ENCODE measurements at places on chromosomes 12 and 14. TPM values are rescaled to one million over a fixed set of nuclear protein-coding genes. Genes with fewer than 3 reads are reported as not detected.
A peak's percentile ranks its signal among the peaks of the same experiment; 100 is the strongest.

GRCh38 chr12:779745-780734 lies 27.7 kb downstream of the WNK1 start:
- no peak for DNase-seq

The LALBA gene
- not detected for polyA plus RNA-seq

The TSPAN19 gene
- polyA plus RNA-seq: 1.8 TPM

GRCh38 chr12:53560351-53560750 lies 53.1 kb upstream of the NPFF start:
- DNase-seq: no peak

GRCh38 chr14:96235426-96235825 lies 20.6 kb upstream of the BDKRB1 start:
- no peak for DNase-seq

- no peak for DNase-seq
Measured at GRCh38 chr12:12240662-12241340, 26.0 kb downstream of the LRP6 start.

The CAPZA3 gene
- 0.86 TPM for polyA plus RNA-seq

DNA sequence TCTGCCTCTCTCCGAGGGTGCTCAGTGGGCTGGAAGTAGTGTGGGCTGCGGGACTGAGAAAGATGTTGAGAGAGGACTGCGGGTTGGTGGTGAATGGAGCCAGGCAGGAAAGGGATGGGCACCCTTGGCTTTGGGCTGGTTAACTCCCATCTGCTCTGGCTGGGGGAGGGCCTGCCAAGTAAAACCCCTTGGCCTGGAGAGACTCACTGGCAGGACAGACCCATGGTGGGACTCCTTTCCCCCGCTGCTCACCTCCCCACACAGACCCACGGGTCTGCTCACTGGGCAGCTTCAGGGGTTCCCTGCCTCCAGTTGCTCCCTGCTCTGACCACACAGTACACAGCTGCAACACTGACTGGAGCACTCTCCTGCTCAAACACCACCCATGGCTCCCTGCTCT lies 54.1 kb downstream of the KRT80 start:
- DNase-seq: no peak

- no peak for DNase-seq
Measured at GRCh38 chr12:47868041-47868440, 36.8 kb downstream of the VDR start.

DNA sequence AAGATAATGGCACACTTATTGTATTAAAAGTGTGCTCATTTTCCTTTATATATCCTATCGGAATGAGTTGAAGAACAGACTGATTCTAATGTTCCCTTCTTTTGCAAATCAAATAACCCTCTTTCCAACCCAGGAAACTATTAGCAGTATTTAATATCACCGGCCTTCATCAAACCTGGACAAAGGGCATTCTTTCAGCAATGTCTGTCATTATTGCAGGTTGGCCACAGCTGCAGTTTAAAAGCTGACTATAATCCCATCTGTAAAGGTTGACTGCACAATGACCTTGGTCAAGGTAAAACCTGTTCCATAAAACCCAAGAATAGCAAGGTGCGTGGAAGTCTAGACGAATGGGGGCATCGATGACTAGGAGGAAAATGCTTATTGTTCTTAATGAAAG lies 472.3 kb upstream of the SOX5 start:
- DNase-seq: no peak

The OLR1 gene
- polyA plus RNA-seq: 0.31 TPM

The COCH gene
- polyA plus RNA-seq: 1.6 TPM

DNA sequence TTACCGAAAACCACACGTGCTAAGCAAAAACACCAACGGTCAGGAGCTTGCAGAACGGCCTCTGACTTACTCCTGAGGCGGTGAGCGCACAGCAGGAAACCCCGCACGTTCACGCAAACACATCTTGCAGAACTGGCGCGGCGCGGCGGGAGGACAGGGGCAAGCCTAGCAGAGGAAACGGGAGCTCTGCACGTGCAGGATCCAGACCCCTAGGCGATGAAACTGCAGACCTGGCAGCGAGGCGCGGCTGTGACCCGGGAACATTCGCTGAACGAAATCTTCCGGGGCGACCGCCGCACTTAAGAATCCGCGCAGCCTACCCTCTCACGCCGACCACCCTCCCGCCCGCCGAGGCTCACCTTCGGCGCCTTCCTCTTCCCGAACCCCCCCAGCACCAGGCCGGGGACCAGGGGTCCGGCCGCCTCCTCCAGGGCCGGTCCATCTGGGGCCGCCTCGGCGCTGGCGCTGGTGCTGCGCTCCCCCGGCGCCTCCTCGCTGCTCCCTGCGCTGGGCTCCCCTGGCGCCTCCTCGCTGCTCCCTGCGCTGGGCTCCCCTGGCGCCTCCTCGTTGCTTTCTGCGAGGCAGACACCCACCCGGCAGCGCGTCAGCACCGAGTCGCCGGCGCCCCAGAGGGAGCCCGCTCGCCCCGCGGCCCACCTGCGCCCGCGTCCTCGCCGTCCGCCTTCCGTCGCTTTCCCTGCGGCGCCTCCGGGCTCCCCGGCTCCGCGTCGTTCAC lies 615 bp downstream of the DDX51 start:
- DNase-seq: no peak

The TAS2R10 gene
- 3.5 TPM for polyA plus RNA-seq

The SERPINA10 gene
- 0.08 TPM for polyA plus RNA-seq

- DNase-seq: no peak
Measured at GRCh38 chr12:130945786-130946492, 7.8 kb upstream of the ADGRD1 start.

DNA sequence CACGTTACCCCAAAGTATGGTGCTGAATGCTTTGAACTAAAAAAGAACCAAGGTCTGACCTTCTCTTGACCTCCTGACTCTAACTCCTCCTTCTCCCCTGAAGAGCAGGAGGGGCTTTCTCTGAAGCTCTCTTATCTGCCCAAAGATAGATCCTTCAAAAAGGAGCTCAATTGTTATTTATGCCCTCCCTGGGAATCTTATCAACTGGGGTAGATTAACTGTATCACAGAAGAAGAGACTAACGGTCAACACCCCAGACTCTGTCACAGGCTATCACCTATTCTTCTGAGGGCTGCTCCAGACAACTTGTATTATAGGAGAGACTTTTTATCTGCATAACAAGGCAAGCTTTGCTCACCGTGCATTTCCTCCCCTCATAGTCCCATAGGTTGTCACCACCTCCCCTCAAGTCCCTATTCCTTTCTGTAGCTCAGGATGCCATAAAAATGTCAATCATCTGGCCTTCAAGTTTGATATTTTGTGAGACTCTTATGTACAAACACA lies 86.6 kb downstream of the PAPLN start:
- no peak for DNase-seq

DNA sequence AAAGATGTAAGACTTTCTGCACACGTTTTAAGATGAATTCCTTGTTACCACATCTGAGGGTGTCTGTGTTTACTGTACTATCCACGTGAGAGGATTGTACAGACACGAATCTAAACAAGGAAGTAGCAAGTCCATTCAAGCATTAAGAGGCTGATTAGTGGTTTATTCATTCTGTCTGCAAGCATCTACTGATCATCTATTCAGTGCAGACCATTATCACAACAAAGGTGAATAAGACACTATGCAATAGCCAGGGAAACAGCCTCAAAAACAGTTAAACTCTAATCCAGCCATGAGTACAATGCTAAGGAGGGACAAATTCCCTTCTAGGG lies 111.6 kb upstream of the PZP start:
- no peak for DNase-seq

The WASHC4 gene
- polyA plus RNA-seq: 91.9 TPM

DNA sequence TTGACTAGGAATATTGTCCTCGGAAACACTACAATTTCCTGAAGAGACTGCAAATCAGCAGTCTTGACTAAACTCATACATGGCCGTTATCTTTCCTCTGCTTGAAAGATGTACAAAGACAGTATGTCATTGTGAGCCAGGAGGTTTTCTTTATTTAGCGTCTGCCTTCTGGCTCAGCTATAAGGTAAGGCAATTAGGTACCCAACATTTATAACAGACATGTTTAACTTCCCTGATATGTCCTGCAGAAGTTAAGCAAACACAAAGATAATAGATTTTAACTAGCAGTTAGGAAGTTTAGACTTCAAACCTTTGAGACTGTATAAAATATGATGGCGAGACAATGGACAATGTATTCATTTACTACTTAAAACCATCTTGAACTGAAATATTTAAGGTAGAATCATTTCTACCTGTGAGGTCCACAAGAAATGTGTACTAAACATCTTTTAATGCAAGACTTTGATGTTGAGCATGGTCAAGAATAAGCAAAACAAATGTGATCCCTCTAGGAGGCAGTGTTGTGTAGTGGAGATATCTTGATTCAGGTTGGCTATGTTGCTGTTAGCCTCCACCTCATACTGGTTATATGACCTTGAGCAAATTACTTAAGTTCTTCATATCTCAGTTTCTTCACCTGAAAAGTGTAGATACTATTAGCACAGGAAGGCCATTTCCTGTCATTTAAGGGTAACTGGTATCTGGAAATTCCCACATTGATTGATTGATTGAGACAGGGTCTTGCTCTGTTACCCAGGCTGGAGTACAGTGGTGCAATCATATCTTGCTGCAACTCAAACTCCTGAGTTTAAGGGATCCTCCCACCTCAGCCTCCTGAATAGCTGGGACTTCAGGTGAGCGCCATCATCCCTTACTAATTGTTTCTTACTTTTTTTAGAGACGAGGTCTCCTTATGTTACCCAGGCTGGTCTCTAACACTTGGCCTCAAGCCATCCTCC lies 96.3 kb upstream of the EEA1 start:
- DNase-seq: no peak

GRCh38 chr12:57272337-57273151 lies 21.6 kb upstream of the STAC3 start:
- no peak for DNase-seq

DNA sequence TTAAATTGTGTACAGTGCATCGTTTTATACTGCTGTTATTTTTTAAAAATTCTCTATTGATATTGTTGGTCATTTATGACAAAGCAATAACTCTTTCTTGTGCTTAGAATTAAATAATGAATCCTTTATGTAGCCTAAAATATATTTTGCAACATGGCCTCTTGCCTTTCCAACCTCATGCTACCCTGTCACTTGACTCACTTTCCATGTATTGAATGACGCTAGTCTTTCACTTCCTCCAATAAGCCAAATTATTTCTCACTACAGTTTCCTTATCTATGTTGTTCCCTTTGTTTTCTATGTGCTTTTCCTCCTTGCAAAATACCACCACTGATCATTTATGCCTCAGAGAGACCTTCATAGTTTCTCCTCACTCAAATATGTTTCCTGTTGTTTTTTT lies 16.3 kb upstream of the EPYC start:
- DNase-seq: no peak

DNA sequence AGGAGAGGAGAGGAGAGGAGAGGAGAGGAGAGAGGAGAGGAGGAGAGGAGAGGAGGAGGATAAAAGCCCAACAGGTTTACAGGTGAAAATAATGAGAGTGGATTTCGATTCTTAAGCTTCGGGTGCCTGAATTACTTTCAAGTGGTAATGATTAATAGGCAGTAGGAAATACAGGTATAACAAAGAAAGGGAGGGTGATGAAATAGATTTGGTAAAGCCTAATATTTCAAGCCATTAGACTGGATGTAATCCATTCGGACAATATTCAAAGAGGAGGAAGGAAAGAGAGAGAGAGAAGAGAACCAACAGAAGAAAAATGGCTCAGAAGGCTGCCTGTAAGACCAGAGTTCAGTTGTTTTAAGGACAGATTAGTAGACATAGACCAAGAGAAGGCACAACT lies 76.6 kb downstream of the RASSF9 start:
- no peak for DNase-seq

The KLRD1 gene
- polyA plus RNA-seq: 2.2 TPM

The KIF21A gene
- 10.1 TPM for polyA plus RNA-seq

The CCDC38 gene
- polyA plus RNA-seq: 0.96 TPM

GRCh38 chr12:750366-751191 lies 1.8 kb upstream of the WNK1 start:
- no peak for DNase-seq

DNA sequence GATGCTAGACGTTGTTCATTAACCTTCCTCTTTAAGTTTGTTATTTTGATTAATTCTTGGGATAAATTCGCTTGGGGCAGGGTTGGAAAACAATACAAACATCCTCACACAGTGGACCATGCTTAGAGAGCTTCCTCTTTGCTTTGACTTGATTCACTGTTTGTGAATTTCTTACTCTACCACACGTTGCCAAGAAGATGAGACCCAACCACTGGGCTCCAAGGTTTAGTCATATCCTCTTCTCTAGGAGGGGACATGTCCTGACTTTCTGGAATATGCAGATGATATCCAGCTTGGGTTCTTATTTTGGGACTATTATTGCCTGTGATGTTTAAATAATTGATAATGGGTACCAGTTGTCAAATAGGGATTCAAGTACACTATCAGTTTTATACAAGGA lies 428.2 kb downstream of the ATP23 start:
- DNase-seq: no peak

DNA sequence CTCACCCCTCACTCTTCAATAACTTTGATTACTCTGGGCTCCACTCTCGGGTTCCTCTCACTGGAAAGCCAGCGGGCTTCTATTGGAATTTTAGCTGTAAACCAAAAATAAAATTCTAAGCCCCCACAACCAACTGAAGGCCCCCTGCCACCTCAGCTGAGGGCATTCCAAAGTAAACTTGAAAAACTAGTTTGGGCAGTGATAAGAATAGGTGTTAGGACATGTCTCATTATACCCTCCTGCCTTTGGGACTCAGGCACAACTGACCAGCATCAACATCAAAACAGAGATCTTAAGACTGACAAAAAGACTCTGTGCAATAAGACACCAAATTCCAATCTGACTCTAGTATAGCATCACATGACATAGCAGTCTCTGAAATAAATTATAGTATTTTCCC lies 11.9 kb upstream of the TSPAN9 start:
- DNase-seq: no peak

DNA sequence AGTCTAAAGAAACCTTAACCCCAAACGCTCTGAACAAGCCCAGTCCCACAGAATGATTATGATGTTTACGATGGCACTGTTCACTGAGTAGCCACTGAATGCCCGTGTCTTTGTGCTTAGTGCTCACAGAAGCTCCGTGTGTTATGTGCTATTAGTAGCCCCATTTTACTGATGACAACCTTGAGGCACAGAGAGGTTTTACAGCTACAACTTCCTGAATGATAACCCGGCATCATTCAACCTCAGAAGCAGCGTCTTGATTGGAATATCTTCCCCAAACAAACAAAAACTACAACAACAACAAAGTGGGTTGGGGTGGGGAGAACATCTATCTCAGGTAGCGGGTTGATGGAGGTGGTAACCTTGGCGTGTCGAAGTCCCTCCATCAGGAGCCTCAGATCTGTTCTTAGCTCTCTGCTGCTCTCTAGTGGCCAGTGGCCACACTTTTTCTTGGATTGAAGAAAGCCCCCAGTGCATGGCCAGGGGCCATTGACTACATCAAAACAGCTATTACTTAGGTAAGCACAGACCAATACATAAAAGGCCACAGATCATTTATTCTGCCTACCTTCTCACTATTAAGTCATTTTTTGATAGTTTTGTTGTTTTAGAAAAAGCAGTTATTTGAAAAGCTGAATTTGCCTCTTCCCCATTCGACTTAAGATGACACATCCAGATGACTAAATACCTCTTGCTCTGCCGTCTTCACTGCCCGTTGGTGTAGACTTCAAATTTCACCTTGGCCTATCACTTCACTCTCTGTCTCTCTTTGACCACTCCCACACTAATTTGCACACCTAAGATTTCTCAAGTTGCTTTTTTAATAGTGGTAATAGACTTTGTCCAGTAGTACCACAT lies 376.9 kb downstream of the GALC start:
- DNase-seq: peak; percentile 40

Measured in right lung (tissue), 10 donors.